ENCODE measurements at places on chromosomes 16 and 17.

- no peak for DNase-seq
Measured at GRCh38 chr16:86573646-86574508, 4.5 kb upstream of the FOXL1 start.

DNA sequence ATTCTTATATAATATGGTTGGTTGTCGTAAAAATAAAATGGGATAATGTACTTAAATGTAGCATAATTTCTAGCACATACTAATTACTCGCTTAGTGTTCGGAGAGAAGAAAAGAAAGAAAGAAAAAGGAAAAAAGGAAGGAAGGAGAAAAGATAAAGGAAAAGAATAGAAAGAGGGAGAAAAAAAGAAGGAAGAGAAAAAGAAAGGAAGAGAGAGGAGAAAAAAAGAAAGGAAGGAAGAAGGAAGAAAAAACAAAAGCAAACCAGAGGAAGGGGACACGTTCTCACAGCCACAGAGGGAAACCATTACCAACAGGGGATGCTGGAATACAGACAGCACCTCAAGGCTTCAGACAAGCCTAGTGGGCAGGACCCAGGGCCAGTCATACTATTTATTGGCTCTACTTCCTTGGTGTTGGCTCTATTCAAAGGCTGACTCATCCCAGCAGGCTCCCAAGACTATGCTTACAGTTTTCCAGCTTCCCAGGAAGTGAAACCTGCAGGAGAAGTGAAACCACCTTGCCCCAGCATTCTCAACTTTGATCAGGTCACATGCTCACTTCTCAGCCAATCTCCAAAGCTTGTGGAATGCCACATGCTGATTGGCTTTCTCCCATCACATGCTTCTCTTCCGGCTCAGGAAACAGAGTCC is 273.5 kb upstream of the IRX5 start:
- DNase-seq = no peak

DNA sequence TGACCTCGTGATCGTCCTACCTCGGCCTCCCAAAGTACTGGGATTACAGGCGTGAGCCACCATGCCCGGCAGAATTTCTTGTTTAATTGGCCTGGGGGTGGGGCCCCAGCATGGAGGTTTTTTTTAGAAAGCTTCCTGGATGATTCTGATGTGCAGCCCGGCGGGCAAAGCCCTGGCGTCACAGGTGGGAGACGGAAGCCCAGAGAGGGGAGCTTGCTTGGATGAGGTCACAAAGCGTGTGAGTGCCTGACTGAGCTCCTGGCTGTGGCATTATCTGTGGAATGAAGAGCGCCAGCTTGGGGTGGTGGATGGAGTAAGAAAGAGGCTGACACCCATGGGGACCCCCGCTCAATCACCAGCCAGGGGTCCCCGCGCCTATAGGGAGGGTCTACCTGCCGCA is 4.1 kb downstream of the VASN start:
- DNase-seq = no peak

- DNase-seq = no peak
Measured at GRCh38 chr16:10067406-10067805, 114.8 kb downstream of the GRIN2A start.

DNA sequence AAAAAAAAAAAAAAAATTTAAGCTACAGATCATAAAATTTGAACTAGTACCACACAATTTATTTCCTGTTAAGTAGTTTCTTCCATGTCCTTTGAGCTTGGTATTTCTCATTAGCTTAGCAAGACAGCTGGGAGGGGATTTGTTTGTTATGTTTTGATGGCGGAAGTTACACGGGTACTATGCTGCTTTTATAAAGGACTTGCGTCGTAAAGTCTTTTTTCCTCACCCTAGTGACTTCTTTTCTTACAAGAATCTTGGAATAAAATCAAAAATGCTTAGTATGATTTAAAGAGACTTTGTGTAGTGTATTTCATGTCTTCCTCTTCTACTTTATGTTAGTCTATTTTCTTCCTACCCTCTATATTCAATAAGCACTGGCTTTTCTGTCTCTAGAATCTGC is 89.1 kb downstream of the NLK start:
- DNase-seq = no peak

GRCh38 chr16:72818236-72818845 is 229.6 kb downstream of the ZFHX3 start:
- DNase-seq = no peak

DNA sequence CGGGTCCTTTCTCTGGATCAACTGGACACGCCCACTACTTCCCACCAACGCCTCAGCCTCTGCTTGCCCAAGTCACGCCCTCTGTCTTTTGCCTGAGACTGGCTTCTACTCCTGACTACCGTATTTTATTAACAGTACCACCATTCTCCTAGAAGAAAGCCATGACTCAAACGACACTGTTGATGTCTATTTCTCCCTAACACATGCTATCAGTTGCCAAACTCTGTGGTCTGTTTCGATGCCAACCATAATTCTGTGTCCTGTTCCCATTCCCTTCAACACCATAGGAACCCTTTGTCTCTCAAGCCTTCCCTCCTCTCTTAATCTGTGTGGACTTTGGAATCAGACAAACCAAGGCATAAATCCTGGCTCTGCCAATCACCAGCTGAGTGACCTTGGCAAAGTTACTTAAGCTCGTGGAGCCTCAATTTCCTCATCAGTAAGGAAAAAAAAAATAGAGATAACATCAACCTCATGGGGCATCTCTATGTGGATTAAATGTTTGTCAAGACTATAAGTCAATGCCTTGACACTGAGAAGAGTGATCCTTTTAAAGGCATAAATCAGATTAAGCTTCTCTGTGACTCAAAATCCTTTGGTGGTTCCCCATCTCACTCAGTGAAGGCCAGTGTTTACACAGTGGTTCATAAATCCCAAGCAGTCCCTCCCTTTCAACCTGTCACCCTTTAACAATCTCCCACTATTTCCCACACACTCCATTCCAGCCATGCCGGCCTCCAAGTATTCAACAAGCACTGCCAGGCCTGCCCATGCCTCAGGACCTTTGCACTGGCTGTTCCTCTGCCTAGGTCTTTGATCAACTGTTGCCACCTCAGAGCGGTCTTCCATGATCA is 45.6 kb downstream of the ERN1 start:
- DNase-seq = no peak

GRCh38 chr16:1791256-1791942 is 2.1 kb downstream of the IGFALS start:
- no peak for DNase-seq

DNA sequence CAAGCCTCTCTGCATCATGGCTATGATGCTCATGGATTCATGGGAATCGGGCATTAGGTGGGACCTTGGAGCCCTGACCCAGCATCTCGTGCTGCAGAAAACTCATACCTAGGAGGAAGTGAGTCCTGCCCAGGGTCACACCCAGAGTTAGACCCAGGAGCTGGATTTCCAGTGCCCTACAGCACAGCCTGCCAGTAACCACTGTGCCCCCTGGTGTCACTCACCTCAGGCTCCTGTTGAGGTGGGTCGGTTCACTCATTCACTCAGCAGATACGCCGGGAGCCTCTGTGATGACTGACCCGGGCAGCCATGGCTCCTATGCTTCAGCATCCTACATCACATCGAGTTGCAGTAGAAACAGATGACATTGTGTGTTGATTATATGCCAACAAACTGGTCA is 143.4 kb downstream of the MSI2 start:
- DNase-seq = no peak
